Stimulated activated CD8-positive, alpha-beta memory T cell treated with anti-CD3 and anti-CD28 coated beads, Interleukin-2, amount 100 ng/mL, for 1 hour (primary cell): ENCODE measurements at places on chromosomes 12 and 14.

- no peak for DNase-seq
Observed at GRCh38 chr12:94570161-94570560, 80.2 kb downstream of the TMCC3 start.

GRCh38 chr12:14694970-14695369 is 1.4 kb downstream of the GUCY2C start:
- no peak for DNase-seq

- DNase-seq, result no peak
Observed at GRCh38 chr12:28937196-28937595, 211.9 kb upstream of the FAR2 start.

DNA sequence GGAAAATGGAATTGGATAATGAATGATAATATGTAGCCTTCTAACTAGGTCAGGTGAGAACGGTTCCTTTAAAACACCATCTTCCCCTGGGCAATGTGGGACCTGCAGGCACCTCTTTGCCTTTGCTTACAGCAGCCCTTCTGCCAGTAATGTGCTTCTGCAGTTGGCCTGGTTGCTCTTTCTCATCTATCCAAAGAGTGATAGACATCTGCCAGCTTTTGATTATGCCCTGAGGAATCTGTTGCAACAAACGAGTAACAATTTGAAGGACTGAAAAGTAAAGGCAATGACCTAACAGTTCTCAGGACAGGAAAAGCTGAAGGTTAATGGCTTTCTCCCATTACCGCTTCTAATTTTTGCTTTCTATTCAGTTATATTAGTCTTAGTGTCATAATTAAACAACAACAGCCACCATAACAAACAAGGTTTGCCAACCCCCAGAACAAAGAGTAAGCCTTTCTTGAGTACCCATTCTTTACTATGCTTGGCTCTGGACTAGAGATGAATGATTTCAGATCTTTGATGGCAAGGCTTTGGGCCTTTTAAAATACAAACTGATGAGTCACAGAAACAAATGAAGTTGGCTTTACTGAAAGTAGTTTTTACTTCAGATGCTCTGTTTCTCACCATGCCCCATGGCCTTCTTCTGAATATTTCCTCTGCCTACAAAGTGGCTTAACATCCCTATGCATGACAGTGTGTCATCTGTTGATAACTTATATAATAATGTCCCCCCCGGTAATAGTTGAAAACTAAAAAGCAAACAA is 76.1 kb upstream of the KRR1 start:
- DNase-seq, result no peak

DNA sequence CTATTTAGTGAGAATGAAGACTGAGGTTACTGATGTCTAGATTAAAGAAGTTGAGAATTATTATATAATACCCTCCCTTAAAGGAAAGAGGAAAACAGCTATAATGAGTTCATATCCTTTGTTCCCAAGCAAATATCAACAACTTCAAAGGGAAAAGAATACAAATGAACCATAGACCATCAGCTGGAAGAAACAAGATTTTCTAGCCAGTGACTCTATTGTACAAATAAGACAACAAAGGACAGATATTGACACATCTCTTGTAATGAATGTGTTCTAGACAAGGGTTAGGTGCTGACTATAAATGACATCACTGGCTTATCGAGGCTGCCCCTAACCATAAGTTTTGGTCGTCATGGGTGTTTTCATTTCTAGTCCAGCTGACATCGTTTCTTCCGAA is 48.2 kb downstream of the SLC38A4 start:
- no peak for DNase-seq

DNA sequence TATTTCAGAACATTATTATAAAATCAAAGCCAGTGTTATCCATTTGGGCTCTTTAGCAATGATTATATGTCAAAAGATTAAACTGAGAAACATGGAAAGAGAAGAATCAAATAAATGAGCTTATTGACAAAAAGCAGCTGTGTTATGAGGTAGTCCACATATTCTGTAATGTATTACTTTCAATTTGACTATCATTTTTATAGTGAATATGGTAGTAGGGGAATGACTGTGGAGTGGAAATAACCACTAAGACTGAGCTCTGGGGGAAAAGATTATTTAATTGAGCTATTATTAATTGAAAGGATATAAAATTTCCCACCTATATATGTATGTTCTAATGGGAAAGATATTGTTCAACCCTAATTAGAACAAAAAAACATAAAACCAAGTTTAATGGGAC is 381.3 kb downstream of the TMTC2 start:
- no peak for DNase-seq

- DNase-seq, result no peak
Observed at GRCh38 chr14:75736845-75737485, 75.9 kb downstream of the TTLL5 start.

- DNase-seq, result no peak
Observed at GRCh38 chr12:114834621-114835020, 150.6 kb upstream of the TBX3 start.

- no peak for DNase-seq
Observed at GRCh38 chr14:33631021-33631420, 319.9 kb downstream of the EGLN3 start.

DNA sequence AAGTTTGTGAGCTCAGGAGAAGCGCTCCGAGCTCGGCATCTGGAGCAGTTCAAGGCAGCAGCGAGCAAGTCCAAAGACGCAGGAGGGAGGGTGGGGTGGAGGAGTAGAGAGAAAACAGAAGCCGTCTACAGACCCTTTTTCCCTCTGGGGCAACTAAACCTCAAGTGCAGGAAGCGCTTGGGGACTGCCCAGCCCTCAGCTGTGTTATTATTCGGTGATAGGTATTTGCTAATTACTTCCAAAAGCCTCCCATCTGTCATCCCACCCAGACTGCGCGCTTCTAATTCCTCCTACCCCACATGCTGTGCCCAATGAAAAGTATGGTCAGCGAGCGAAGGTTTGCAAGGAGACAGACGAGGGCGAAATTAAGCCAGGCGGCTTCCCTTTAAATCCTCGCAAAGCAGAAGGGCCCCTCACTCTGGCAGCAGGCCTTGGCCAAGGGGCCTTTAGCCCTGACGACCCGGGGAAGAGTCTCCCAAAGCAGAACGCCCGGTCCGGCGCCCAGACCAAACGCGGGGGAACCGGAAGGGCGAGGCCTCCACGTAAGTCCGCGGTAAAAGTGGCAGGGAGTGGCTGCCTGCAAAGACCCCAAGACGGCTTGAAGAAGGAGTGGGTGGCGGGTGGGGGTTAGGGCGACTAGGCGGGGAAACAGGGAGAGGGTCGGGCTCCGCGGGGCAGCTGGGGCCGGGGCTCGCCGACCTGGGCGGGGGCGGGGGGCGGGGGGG is 507 bp upstream of the CD9 start:
- no peak for DNase-seq

DNA sequence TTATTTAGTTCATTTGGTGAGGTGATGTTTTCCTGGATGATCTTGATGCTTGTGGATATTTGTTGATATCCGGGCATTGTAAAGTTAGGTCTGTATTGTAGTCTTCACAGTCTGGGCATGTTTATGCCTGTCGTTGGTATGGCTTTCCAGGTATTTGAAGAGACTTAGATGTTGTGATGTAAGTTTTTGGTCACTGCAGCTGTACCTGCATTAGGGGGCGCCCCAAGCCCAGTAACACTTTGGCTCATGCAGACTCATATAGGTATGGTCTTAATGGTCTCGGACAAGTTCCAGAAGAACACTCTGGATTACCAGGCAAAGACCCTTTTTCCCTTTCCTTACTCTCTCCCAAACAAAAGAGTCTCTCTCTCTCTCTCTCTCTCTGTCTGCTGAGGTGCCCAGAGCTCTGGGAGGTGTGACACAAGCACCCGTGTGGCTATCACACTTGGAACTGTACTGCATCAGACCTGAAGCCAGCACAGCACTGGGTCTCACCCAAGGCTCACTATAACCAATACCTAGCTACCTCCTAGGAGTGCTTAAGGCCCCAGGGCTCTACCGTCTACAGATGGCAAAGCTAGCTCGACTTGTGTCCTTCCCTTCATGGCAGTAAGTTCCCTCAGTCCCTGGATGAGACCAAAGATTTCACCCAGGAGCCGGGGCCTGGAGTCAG is 425.8 kb upstream of the ATXN7L3B start:
- no peak for DNase-seq

DNA sequence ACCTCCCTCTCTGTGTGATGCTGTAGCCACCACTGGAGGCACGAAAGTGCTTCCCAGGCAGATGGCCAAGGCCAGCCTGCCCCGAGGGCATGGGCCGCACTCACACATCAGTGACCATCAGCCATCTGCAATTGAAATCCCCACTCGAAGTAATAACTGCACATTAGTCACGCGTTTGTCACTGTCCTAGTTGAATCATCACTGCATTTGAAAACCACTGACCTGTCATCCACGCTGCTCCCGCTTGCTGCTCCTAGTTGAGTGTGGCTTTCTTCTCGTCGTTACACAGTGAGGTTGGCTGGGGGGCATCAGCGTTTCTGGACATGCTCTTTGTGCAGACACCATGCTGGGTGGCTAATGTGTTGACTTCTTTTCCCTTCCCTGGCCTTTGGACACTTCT is 176.1 kb downstream of the ADGRD1 start:
- DNase-seq, result no peak
